Renal cortical epithelial cell (primary cell): ENCODE measurements at places on chromosomes 13 and 19. TPM values are rescaled to one million over a fixed set of nuclear protein-coding genes. Genes with fewer than 3 reads are reported as not detected.
A peak's percentile ranks its signal among the peaks of the same experiment; 100 is the strongest.

- no peak for DNase-seq
These were observed 687 bp downstream of the ILF3 start for GRCh38 chr19:10654610-10655456.

- DNase-seq, result no peak
These were observed 324.1 kb upstream of the KLHL1 start for GRCh38 chr13:70432276-70432805.

DNA sequence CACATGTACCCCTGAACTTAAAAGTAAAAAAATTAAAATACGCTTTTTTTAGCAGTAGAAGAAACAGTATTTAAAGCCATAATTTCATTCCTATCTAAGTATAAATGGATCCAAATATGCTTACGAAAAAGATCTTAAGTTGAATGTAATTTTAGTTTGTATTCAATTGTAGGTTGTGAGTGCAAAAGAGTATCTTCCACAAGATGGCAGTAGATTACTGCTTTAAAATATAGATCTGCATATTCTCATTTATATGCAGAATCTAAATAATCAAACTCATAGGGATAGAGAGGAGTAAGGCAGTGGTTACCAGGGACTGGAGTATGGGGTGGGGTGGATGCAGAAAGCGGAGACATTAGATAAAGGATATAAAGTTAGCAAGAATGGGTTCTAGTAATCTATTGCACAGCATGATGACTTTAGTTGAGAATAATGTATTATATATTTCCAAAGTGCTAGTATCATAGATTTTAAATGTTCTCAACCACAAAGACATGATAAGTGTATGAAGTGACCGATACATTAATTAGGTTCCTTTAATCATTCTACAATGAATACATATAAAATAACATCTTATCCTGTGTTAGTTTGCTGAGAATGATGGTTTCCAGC lies 14.2 kb downstream of the OR7A17 start:
- DNase-seq, result peak; percentile 8

GRCh38 chr13:95440441-95441088 lies 112.0 kb upstream of the CLDN10 start:
- no peak for DNase-seq

DNA sequence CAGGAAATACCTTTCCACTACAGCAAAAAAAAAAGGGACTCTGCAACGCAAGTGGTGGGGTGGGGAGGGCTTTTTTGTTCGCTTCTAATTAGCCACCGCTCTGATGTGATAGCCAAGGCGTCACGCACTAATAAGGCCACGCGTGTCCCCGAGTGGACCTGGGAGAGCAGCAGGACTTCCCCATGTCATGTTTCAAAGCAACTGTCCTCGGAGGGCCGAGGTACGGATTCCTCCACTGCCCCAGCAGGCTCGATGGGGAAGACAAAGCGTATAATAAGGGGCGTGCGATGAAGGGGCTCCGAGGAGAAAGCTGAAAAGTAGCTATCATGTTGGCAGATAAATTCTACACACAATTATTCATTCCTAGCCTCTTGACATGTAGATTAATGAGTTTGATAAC lies 179.7 kb upstream of the ZNF507 start:
- DNase-seq, result no peak

DNA sequence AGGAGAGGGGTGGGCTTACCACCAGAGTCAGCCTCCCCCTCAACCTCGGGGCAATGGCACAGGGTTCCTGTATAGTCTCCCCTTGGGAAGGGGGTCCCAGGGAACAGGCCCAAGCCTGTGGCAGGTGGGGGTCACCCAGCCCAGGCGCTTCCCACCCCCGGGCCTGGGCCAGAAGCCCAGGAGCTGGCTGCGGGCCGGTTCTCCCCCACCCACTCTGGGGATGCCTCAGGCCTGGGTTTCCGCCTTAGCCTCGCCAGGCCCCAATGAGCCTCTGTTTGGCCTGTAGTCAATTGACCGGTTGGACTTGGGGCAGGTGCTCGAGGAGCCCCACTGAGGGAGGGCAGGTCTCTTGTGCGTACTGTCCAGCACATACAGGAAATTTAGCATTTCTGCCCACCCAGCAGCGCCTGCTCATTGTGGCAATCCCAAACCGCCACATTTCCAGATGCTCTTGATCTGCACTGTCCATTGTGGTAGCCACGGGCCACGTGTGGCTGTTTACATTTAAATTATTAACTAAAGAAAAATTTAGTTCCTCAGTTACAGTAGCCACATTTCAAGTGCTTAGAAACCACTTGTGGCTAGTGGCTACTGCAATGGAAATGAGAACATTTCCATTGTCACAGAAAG lies 9.9 kb downstream of the LYL1 start:
- peak; percentile 63 for DNase-seq

DNA sequence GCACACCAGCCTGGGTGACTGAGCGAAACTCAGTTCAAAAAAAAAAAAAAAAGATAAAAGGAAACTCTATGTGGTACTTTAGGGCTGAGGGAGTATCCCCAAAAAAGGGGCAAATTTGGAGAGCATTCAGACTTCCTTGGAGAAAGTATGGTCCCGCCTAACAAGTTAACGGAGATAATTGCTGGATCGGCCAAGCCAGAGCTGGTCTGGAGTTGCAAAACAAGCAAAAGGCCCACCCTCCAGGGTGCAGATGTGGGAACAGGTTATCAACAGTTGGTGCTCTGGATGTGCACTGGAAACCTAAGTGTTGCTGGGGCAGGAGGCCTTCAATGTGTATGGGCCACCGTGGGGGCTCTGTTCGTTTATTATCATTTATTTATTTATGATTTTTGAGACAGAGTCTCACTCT lies 2.8 kb downstream of the IQCN start:
- DNase-seq, result no peak

DNA sequence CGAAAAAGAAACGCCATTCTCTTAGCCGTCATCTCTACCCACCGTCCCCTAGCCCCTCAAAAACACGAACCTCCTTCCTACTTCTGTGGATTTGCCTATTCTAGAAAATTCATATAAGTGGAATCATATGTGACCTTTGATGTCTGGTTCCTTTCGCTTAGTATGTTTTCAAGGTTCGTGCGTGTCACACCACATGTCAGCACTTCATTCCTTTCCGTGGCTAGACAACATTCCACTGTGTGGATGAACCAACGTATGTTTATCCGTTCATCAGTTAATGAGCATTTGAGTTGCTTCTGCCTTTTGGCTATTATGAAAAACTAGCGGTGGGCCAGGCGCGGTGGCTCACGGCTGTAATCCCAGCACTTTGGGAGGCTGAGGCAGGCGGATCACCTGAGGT lies 14.0 kb upstream of the PPP1R12C start:
- DNase-seq, result no peak

FARSA gene
- 66.3 and 71.8 TPM in 2 replicates for total RNA-seq

OXGR1 gene
- total RNA-seq, result not detected in 2 replicates

METTL21C gene
- not detected in 2 replicates for total RNA-seq
